ENCODE measurements at places on chromosomes 3 and 15. TPM values are rescaled to one million over a fixed set of nuclear protein-coding genes. Genes with fewer than 3 reads are reported as not detected.

DNA sequence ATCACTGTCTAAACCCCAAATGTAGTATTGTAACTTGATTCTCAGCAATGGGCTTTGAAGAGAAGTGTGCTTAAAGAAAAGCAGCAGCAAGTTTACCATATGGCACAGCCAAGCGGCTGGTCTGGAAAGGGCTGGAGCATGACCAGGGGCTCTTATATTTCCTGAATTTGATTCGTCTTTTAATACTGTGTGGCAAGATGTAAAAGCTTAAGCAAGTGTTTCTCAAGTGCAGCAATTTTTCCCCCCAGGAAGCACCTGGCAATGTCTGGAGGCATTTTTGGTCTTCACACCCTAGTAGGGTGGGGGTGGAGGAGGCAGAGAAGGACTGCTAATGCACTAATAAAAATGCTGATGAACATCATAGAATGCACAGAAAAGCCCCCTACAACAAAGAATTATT lies 397.9 kb downstream of the NTRK3 start:
- DNase-seq = no peak

DNA sequence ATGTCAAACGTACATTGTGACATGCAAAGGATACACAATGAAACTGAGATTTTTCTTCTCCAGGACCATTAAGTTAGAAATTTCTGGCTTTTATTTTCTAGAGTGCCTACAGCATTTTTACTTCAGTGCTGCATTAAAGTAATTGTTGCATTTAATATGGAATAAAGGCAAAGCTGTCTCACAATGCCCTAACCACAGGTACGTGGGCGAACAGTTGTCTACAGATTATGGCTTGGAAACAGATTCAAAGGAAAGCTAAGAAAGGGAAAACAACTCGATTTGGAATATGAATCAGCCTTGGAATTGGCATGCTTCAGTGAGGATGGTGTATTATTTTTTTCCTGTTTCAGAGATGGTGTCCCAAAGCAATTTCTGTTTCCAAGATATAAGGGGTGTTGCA lies 79.1 kb upstream of the TUSC7 start:
- no peak for DNase-seq

GRCh38 chr3:114319453-114319852 lies 25.6 kb downstream of the TIGIT start:
- DNase-seq = no peak

DNA sequence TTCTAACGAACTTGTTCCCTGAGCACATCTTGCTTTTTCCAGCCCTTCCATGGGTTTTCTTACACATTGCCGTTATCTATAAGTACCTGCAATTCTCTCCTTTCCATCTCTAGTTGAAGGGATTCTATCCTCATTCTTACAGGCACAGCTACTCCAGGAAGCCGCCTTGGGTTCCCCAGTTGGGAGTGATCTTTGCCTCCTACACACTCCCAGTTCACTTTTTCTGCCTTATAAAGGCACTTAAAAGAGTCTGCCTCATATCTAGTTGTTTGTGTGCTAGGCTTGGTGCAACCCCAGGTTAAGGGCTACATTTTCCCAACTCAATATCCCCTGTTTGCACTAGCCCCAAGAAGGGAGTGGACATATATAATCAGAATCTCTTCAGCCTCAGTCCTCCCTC lies 44.0 kb upstream of the IREB2 start:
- no peak for DNase-seq

DNA sequence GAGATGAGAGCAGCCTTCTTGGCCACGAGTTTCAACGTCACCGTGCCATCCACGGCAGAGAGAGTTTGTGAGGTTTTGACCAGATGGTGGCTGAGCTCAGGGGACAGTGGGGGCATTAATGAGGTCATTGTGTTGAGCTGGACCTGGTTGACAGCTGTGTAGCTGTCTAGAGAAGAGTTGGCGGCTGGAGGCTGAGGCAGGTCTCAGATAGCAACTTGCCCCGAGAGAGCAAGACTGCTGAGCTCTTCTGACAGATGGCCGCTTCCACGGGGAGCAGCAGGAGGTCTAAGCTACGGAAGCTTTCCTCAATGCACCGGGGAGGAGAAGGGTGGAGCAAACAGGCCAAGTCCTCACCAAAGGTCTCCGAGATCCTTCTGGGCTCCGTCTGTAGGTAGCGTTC lies 44.8 kb upstream of the EIF5A2 start:
- no peak for DNase-seq

GRCh38 chr3:169117264-169117663 lies 546.2 kb downstream of the MECOM start:
- DNase-seq = no peak

GRCh38 chr3:127783642-127784160 lies 38.6 kb downstream of the MGLL start:
- DNase-seq = no peak

DNA sequence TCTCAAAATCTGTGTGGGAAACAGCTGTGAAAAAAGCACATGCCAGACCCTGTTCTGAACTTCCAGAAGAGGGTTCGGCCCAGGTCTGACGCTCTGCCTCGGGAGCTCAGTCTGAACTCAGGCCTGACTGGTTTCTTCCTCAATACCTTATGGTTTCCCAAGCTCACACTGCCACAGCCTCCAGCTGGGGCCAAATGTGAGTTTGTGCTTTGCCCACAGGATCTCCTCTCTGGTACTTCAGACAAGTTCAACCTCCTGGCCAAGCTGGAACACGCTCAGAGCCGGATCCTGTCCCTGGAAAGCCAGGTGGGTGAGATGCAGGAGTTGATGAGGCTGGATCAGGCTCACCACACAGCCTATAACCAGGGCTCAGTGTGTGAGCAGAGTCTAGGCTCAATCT lies 33.8 kb downstream of the CYP11A1 start:
- DNase-seq = no peak

DNA sequence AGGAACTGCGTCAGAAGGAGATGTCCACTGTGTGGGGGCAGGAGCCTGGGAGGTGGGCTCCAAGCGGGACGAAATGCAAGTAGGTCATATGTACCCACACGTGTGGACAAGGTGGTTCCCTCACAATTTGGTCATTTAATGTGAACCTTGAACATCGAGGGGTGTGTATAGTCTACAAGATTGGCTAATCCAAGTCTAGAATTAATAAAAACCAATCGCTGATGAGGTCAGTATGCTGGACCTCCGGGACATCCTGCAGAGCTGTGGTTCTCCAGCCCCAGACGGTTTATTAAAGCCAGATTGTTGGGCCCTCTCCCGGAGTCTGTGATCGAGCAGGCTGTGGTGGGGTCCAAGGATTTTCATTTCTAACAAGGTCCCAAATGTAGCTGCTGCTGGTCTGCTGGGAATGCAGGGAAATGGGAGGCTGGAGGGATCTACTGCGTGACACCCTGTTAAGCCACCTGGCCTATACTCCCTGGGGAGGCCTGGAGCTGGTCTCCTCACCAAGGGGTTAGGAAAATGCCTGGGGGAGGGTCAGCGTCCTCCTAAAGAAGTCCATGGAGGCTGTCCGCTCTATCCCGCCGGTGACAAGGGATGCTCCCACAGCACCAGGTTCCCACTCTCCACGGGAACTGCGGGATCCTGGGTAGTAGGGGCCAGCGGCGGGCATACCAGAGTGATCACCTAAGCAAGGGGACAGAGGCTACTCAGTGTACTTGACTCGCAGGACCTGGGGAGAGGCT lies 25.1 kb downstream of the PCSK6 start:
- DNase-seq = no peak

GRCh38 chr15:66619152-66619903 lies 53.5 kb upstream of the LCTL start:
- DNase-seq = peak; percentile 56

DNA sequence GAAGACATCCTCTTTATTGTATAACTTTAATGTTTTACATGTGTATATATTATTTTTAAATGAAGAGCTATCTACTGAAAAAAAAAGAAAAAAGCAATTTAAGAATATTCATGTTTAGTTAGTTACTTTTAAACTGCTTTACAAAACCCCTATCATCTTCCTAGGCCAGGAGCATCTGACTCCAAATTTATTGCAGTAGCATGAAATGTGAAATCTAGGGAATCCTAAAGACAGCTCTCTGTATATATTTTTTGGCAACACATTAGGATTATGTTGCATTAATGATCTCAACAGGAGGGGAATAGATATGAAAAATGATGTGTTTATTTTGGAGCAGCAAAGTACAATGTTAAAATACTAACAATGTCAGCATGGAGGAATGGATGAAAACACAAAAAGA lies 158.3 kb downstream of the CNTN3 start:
- DNase-seq = no peak

- DNase-seq = no peak
These were observed 232.2 kb upstream of the ROBO1 start for GRCh38 chr3:80000022-80000421.

- DNase-seq = peak; percentile 18
These were observed 17.9 kb upstream of the SATB1 start for GRCh38 chr3:18442756-18443664.

DNA sequence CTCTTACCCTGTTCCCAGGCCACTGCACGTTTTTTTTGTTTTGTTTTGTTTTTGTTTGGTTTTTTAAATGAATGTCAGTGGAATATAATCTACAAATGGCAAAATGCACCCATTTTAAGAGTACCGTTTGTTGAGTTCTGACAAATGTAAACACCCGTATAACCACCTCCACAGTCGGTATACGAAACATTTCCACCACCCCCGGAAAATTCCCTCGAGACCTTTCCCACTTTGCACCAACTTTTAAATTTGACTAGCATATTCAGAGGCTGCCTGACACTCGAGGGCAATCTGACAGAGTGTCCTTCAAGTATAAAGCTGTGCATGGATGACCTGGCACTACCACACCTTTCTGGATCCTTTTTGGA lies 613 bp upstream of the ARHGEF3 start:
- DNase-seq = no peak

DNA sequence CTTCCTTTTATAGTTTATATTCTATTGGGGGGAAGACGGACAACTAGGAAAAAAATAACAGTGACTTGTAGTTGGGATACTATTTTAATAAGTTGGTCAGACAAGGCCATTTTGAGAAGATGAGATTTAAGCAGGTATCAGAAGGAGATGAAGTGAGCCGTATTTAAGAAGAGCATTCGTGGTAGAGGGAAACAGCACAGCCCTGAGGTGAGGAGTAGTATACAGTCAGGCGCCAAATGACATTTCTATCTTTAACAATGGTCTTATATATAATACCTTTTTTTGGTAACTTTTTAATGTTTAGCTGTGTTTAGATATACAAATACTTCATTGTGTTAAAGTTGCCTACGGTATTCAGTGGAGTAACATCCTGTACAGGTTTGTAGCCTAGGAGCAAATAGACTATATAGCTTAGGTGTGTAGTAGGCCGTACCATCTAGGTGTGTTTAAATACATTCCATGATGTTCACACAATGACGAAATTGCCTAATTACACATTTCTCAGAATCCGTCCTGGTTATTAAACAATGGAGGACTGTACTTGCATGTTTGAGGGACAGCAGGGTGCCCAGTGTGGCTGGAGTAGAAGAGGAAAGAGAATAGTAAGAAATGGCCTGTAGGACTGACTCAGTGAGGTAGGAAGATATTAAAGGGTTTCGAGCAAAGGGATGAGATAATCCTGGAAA lies 1.6 kb downstream of the NKTR start:
- peak; percentile 29 for DNase-seq

Gene SEMA7A
- polyA plus RNA-seq = 42.0 TPM

Gene CLEC3B
- polyA plus RNA-seq = 0.82 TPM

Gene LARP6
- not detected for polyA plus RNA-seq

Gene B3GALNT1
- polyA plus RNA-seq = not detected

Gene EPHA3
- not detected for polyA plus RNA-seq

Gene PLA2G4E
- polyA plus RNA-seq = not detected

Measured in B cell (primary cell).